AG20443 (cell line): ENCODE measurements at places on chromosomes 7 and 10.

DNA sequence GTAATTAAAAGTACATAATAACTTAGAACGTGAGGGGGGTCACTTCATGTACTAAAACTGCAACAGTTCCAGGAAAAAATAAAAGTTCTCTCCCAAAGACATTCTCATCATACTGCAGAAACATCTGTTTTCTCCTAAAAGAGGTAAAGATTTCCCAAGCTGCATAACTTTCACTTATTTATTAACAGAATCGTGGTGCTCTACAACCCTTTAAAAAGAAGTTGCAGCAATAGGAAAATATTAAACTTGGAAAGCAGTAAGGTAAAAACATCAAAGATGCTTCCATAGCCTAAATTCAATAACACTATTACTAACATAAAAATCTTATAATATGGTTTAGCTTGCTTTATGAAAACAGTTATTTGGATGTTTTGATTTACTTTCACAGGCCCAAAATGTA is 23.3 kb downstream of the ZFAND4 start:
- no peak for DNase-seq

DNA sequence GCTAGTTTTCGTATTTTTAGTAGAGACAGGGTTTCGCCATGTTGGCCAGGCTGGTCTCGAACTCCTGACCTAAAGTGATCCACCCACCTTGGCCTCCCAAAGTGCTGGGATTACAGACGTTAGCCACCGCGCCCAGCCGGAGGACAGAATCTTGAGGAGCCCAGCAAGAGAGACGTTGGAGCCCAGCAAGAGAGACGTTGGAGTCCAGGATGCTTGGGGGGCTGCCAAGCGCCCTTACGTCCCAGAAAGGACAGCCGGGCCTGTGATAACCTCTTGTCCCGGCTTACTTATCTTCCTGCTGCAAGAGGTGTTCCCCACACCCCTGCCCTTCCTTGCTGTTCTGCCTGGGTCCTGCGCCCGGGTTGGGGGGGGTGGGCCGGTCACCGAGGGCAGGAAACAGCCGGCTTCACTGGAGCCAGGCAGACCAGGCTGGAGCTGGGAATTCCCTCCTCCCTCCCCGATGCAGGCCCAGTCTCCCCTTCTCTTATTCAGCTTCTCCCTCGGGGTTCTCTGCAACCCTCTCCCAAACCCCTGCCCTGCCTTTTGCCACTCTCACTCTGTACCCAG is 1.9 kb upstream of the EPHB4 start:
- no peak for DNase-seq

GRCh38 chr7:115252461-115252860 is 330.6 kb downstream of the MDFIC start:
- no peak for DNase-seq

DNA sequence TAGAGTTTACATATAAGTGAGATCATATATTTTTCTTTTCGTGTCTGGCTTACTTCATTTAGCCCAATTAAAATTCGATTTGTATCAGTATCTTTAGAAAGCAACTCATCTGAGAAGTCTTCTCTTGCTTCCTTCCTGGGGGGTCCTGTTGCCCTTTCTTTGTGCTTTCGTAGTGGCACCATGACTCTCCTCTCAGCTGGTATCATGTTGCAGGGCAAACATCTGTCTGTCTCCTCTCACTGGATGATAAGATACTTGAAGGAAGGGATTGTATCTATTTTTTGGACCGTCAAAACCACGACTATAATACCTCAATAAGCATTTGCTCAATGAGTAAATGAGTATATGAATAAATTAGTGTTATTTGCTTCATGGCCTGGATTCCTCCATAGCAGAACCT is 382.5 kb upstream of the SORCS1 start:
- no peak for DNase-seq

- no peak for DNase-seq
Measured at GRCh38 chr10:23978317-23978716, 230.6 kb upstream of the KIAA1217 start.

- DNase-seq, result no peak
Measured at GRCh38 chr10:34804306-34804705, 10.8 kb downstream of the PARD3 start.
